ENCODE measurements at places on chromosomes 2 and 18.

DNA sequence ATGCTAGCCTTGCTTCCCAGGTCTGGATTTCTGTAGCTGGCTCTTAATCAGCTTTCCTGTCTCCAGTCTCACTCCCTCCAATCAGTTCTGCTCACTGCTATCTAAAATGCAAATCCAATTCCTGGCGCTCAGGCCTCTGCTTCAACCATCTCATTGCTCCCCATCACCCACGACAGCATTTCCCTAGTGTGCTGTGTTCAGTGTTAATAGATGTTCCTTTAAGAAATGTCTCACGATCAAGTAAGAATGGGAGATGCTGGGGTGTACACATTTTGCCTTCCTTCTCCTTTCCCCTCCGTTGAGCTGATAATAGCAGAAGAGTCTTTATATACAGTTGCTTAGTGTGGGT lies 1.6 kb upstream of the PUM2 start:
- DNase-seq, result no peak

DNA sequence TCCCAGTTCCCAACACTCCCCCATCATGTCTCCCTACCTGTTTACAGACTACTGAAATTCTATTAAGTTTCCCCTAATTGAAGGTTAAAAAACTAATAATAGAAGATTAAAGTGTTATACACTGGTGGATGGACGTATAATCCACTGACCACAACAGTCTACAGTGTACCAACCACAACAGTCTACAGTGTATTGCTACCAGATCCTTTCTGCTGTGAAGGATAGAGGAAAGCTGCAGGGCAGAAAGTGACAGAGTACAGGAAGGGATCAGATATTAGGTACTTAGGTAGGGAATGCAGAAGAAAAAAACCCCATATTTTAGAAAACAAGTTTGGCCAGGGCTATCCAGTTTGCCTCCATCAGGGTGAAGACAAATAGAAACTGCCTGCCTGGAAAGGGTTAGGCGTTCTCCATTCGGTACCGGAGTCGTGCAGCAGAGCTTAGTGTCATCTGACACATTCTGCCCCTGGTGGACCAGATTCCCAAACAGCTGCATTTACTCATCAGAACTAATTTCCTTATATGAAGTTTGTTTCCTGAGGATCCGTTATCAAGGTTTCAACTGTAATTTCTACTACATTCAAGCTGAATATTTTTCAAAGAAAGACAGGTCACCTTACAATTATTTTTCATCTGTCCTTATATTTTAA lies 49.9 kb downstream of the KLF7 start:
- no peak for DNase-seq

GRCh38 chr2:197102231-197102630 lies 175.7 kb upstream of the PGAP1 start:
- DNase-seq, result no peak

GRCh38 chr2:85178154-85178553 lies 45.0 kb downstream of the TCF7L1 start:
- no peak for DNase-seq

DNA sequence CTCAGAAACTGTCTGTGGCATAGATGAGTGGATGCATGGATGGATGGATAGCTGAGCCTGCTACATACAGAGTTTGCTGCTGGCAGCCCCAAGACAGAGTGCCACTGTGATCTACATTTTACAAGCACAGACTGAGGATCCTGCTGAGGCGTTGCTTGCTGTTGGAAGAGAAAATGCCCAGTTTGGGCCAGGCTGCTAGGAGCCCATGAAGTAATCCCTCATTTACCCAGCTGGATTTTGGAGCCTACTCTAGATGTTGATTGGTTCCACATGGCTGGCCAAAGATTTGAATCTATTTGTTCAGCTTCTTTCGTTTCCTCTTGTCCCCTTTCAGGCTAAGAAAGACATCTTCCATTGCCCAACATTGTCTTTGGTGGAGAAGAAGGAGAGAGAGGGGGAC lies 261.3 kb downstream of the CLIP4 start:
- no peak for DNase-seq

GRCh38 chr18:12245793-12246135 lies 8.4 kb upstream of the CIDEA start:
- no peak for DNase-seq

DNA sequence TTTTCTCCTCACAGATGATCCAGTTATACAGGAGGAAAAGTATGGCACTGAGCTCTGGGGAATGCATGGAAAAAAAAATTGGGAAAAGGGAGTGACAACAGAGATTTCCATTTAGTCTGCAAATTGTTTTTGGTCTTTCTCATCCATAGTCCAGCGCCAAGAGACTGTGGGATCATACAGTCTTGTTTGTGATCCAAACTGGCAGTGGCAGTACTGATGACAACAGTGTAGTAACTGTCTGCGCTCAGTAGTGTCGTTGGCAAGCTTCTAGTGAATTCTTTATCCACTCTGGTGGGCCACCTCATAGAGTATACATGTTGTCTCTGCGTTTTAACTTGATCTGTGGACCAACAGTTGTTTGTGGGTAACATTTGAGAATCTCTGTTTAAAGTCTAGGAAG lies 37.9 kb downstream of the GALNT1 start:
- no peak for DNase-seq

DNA sequence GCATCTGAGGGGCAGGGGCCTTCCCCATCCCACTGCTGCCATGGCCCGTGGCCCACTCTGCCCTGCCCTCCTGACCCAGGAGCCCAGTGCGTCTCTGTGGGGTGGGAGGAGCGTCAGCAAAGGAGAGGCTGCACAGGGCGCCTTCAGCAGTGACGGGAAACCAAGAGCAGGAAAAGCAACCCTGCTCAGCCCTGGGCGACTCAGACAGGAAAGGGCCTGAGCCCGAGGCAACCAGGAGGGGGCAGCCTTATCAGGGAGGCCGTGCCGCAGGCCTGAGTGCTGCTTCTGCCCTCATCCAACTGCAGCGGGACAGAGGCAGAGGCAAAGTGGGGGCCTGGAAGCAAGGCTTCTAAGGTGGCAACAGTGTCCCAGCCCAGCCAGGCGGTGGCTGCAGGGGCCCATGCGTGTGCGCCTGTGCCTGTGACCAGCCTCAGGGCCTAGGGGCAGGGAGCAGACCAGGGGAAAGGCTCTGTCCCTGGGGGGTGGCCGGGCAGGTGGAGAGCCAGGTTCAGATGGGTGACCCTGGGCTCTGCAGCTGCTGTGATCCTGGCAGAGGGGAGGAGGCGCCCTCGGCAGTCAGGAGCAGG lies 23.3 kb upstream of the ALPI start:
- DNase-seq, result no peak

GRCh38 chr18:6881034-6881820 lies 151.7 kb downstream of the ARHGAP28 start:
- no peak for DNase-seq

- DNase-seq, result no peak
Measured at GRCh38 chr18:67455890-67456501, 60.5 kb downstream of the DSEL start.

DNA sequence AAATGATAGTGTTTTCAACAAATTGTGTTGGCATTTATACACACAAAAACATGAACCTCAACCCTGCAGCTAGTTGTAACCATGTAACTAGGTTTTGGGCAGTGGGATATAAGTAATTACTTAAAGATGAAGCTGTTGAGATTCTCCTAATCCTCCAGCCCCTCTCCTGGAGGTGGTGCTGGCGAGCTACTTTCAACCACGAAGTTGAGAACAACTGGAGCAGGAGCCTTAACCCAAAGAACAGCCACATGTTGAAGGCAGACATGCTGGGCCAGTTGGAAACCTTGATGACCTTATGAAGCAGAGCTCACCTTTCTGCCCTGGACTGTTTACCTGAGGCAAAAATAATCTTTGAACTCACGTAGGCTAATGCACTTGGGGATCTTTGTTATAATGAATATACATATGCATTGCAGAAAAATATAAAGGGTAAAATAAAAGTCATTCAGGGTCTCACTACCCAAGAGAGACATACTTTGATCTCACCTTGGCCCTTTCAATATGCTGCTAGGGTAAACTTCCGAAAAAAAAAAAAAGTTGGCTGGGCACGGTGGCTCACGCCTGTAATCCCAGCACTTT lies 89.6 kb upstream of the NPAS2 start:
- no peak for DNase-seq

- DNase-seq, result no peak
Measured at GRCh38 chr2:69693775-69694450, 48.0 kb upstream of the ANXA4 start.

DNA sequence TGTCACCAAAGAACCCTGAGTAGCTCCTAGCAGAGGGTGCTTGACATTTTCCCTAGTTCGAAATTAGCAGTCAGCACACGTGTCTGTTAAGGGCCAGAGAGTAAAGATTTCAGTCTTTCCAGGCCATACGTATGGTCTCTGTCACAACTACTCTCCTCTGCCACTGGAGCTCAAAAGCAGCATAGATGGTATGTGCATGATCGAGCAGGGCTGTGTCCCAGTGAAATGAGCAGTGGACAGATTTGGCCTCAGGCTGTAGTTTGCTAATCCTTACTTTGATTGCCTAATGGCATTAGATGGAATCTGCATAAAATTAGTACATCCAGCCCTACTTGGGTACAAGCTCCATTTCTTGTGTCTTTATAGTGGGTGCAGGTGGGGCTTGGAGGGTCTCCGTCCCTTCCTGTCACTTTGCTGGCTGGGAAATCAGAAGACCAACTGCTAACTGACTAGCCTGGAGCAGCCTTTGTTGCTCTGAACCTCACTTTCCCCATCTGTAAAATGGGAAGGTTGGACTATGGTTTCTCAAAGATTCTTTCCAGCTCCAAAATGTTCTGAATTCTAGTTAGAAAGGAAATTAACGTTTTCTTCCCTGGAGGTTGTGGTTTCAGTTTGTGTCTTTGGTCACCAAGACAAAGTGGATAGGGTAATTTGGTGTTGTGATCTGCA lies 108.5 kb downstream of the GLI2 start:
- DNase-seq, result no peak

- no peak for DNase-seq
Measured at GRCh38 chr2:156321243-156321904, 11.1 kb downstream of the NR4A2 start.

DNA sequence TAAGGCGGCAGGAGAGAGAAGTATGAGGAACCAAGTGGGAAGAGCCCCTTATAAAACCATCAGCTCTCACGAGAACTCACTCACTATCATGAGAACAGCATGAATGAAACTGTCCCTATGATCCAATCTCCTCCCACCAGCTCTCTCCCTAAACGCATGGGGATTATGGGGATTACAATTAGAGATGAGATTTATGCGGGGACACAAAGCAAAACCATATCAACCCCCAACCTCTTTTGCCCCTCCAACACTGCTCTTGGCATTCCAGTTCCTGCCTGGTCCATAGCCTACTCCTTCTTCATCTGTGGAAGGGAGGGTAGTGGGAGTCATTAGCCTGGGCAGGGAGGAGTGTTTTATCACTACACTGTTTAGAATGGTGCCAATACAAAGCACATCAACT lies 1.4 kb upstream of the EHD3 start:
- no peak for DNase-seq

DNA sequence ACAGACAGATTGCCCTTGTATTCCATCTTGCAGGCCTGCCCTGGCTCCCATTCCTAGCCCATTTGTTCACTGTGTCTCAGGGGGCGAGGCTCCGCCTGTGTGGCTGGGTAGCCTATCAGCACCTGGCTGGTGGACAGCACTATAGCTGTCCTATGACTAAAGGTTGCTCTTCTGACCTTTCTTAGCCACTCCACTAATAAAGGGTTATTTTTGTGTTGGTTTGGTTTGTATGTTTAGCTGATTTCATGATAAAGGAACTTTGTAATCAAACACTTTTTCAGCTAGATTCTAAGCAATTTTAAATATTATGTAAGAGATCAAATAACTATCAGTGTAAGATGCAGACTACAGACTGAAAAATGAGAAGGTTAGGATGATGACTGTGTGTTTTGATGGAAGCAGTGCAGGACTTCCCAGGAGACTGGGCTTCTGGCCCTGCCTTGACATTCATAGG lies 72.2 kb downstream of the CRIM1 start:
- no peak for DNase-seq

GRCh38 chr2:8481463-8482009 lies 200.3 kb upstream of the ID2 start:
- DNase-seq, result no peak

- DNase-seq, result no peak
Measured at GRCh38 chr2:198072655-198073054, 268.3 kb downstream of the PLCL1 start.

Measured in NCI-H748 treated with DMSO at 0.1 percent for 48 hours (cell line).